ENCODE measurements at places on chromosomes 1 and 21.

- DNase-seq: no peak
Measured at GRCh38 chr1:52713590-52713989, 12.7 kb upstream of the ZYG11B start.

GRCh38 chr1:39080831-39081270 lies 54.7 kb downstream of the NDUFS5 start:
- DNase-seq: no peak

- no peak for DNase-seq
Measured at GRCh38 chr1:178137238-178137637, 43.3 kb downstream of the RASAL2 start.

DNA sequence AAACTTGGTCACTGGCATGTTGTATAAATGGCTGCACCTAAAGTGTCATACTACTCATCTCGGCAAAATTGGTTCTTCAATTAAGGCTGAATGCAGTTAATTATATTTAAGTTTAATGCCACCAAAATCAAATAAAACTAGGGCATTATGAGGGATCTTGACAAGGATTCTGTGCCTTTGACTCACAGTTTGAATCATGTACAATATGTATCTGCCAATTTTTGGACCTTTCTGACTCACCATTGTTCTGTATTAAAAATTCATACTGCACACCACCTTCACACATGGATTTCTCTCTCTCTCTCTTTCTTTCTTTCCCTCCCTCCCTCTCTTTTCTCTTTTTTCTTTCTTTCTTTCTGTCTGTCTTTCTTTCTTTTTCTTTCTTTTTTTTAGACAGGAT lies 14.1 kb upstream of the STXBP3 start:
- DNase-seq: no peak

Measured in stimulated activated CD4-positive, alpha-beta T cell treated with anti-CD3 and anti-CD28 coated beads, Interleukin-1b, Interleukin-23, amount 100 ng/mL, for 1 hour (primary cell).